Left ventricle myocardium inferior (tissue), 1 donor: ENCODE measurements at places on chromosomes 4 and X.

GRCh38 chrX:100072336-100072735 lies 337.7 kb downstream of the PCDH19 start:
- no peak for DNase-seq

DNA sequence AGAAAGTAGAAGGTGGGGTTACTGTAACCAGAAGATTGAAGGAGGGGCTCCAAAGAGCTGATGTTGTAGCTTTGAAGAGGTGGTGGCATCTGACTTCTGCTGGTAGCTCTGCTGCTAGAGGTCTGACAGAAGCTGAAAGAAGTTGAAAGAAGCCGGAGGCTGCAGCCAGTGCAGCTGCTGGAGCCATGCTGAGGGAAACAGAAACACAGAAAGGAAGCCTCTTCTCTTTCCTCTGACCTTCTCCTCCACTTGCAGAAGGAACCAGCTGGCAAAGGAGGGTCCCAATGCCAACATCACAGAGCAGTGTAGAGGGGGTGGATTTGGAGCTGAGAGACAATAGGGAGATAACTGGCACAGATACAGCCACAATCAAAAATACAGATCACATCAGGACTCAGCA lies 89.3 kb upstream of the HHIP start:
- DNase-seq: no peak

DNA sequence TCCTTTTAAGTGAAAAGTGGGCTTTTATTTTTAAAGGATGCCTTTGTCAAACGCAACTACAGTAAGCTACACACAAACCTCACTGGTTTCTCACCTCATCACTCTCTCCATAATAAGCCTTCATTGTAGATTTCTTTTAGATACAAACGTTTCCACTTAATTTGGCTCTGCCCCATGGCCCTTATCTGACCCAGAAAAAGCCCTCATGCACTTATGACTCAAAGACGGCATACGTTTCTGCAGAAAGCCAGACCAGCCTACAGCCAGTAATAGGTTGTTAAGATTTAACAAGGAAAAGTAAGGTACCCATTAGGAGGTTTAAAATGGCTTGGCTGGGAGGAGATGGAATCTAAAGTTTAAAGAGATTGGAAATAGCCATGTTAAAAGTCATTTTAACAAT lies 914.6 kb upstream of the INTU start:
- no peak for DNase-seq

GRCh38 chr4:142203505-142203904 lies 567.1 kb downstream of the IL15 start:
- DNase-seq: no peak

DNA sequence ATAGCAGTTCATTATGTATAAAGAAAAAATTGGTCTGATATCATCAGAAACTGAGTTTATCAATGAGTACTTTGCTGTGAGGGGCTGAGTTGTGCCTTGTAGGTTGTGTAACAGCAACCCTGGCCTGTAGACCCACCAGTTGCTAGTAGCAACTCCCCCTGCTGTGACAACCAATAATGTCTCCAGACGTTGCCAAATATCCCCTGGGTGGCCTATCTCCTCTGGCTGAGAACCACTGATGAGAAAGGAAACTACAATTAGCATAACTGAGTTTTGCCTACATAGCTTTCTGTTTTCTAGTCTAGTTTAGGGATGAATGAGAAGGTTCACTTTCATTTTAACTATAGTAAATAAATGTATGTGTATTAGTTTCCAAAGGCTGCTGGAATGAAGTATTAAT lies 234.1 kb downstream of the CPE start:
- no peak for DNase-seq

DNA sequence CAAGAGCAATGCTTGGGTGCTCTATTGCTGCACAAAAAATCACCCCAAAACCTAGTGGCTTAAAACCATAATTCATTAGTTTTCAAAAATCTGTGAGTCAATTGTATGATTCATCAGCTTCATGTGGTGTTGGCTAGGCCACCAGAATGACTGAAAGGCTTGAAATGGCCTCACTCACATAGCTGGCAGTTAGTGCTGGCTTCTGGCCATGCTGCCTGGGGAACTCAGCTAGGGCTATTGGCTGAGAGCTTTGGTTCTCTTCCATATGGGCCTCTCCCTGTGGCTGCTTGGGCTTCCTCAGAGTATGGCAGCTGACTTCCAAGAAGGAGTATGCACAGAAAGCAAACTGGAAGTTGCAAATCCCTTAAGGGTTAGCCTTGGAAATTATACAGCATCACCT lies 3.1 kb upstream of the MTMR1 start:
- no peak for DNase-seq

GRCh38 chr4:121252224-121252806 lies 88.2 kb upstream of the TNIP3 start:
- peak; percentile 32 for DNase-seq

GRCh38 chr4:118765399-118765798 lies 70.5 kb downstream of the SEC24D start:
- no peak for DNase-seq
